Thoracic aorta (tissue), 2 donors: ENCODE measurements at places on chromosomes 7 and 10. TPM values are rescaled to one million over a fixed set of nuclear protein-coding genes. Genes with fewer than 3 reads are reported as not detected.

DNA sequence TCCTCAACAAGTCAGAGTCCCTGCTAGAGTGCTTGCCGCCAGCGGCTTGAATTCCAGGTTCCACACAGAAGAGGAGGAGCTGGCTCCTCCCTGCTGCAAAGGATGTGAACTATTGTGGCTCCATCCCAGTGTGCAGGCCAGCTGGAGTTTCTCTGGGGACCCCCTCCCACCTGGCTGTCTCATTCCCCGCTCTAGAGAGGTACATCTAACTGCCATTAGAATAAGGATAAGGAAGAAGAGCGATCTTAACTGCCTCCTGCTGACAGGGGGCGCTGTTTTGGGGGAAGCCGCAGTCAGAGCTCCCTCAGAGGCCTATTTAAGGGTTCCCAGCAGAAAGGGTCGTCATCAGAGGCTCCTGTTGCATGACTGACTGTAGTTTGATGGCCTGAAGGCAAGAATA lies 40.8 kb upstream of the HECW1 start:
- H3K27ac ChIP-seq, result no peak overlapping the region
- H3K4me1 ChIP-seq, result no peaks in the 10 kb centered on the region
- no peak for DNase-seq
- H3K4me3 ChIP-seq, result no peak overlapping the region
- no peaks in the 10 kb centered on the region for H3K27me3 ChIP-seq

- no peaks in the 10 kb centered on the region for H3K4me1 ChIP-seq
- H3K4me3 ChIP-seq, result no peak overlapping the region
- no peak for DNase-seq
- no peaks in the 10 kb centered on the region for H3K27me3 ChIP-seq
- H3K36me3 ChIP-seq, result no peaks in the 10 kb centered on the region
These were observed 105.6 kb upstream of the COL1A2 start for GRCh38 chr7:94289071-94289470.

DNA sequence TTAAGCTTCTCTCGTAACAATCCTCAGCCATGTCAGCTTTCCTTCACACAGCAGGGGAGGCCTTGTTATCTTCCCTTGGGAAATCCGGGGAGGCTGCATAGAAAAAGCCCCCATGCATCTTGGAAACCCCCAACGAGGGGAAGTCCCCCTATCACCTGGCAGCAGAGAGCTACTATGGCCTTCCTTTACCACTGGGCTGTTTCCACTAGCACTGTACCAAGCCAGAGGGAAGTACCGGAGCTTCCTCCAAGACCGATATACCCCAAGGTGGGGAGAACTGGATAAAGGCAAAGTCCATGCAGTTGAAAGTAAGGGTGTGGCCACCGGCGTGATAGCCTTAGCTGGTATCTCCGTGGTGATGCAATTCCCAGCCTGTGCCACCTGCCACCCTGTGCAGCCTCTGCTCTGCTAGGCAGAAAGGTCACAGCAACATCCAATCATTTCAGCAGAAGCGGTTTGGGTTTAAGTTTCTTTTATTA lies 4.4 kb upstream of the CLIP2 start:
- no peak for DNase-seq
- no peaks in the 10 kb centered on the region for H3K36me3 ChIP-seq
- H3K4me1 ChIP-seq, result peaks cover 6% of the 10 kb centered on the region
- no peak overlapping the region for H3K27ac ChIP-seq
- H3K4me3 ChIP-seq, result no peak overlapping the region
- H3K27me3 ChIP-seq, result no peaks in the 10 kb centered on the region

DNA sequence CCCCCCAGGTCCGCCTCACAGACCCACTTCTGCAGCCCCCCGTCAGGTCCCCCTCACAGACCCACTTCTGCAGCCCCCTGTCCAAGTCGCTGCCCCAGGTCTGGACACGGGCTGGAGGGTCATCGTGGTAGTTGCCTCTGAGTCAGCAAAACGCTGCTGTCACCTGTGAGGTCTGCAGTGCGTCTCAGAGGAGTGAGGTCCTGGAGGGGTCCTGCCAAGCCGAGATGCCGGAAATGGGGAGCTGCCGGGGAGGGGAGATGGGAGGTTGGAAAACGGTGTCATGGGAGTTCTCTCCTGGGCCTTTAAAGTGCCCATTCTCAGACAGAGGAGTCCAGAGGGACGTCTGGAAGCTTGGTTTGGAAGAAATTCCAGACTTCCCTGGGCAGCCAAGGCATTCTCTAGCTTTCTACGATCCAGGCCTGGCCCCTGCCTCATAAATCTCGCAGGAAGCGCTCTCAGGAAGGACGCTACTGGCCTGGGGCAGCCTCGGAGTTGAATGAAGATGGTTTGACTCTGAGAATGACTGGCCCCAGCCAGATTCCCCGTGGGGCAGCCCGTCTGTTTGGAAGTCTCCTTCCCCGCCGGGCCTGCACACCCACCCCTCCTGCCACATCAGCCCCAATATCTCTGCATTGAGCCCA lies 38.7 kb downstream of the CALML3 start:
- H3K4me1 ChIP-seq, result peaks cover 20% of the 10 kb centered on the region
- no peak for DNase-seq
- H3K36me3 ChIP-seq, result no peaks in the 10 kb centered on the region

CYP26C1 gene
- total RNA-seq, result not detected
